ENCODE measurements at places on chromosomes 16 and 17. TPM values are rescaled to one million over a fixed set of nuclear protein-coding genes. Genes with fewer than 3 reads are reported as not detected.

DNA sequence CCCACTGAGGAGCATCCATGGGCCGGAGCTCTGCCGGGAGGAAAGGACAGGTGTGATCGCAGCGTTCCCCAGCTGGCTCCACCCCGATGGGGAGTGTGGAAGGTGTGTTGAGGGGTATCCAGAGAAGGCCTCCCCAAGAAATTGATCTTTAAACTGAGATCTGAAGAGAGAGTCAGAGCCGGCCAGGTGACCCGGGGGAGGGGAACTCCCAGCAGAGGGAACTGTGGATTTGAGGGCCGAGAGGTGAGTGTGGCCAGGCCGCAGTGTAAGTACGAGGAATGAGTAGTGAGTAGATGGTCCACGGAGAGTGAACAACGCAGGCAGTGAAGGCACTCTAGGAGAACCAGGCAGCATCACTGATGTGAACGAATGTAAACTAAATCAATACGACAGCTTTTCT lies 80.2 kb downstream of the RPTOR start:
- DNase-seq: no peak
- no peaks in the 10 kb centered on the region for H3K4me1 ChIP-seq
- H3K27ac ChIP-seq: no peak overlapping the region
- H3K27me3 ChIP-seq: no peaks in the 10 kb centered on the region
- H3K36me3 ChIP-seq: no peaks in the 10 kb centered on the region

- peaks cover 11% of the 10 kb centered on the region for H3K27me3 ChIP-seq
- no peak overlapping the region for H3K4me3 ChIP-seq
- H3K27ac ChIP-seq: no peak overlapping the region
These were observed 71.5 kb downstream of the TNFRSF13B start for GRCh38 chr17:16900288-16900882.

DNA sequence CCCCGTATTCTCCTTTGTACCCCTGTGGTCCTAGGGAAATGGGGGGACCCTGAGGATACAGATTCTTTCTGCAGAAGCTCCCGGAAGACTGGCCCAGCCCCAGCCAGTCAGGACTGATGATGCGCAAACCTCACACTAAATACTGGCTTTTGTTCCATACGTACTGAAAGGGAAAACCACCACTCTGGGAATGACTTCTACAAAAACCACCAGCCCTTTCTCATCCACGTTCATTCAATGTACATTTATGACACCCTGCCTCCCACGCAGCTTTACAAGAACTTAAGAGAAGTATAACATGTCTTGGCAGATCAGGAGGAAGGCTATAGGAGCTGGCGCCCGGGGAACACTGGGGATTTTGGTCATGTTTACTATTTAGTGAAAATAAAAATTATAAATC lies 70.6 kb downstream of the MARCHF10 start:
- H3K4me1 ChIP-seq: no peaks in the 10 kb centered on the region
- H3K27me3 ChIP-seq: no peaks in the 10 kb centered on the region
- no peak for DNase-seq
- H3K36me3 ChIP-seq: no peaks in the 10 kb centered on the region
- no peak overlapping the region for H3K4me3 ChIP-seq
- H3K27ac ChIP-seq: no peak overlapping the region

The CDH13 gene
- total RNA-seq: 21.1 TPM

GRCh38 chr17:73750975-73751374 lies 106.7 kb upstream of the SDK2 start:
- H3K36me3 ChIP-seq: no peaks in the 10 kb centered on the region
- H3K27me3 ChIP-seq: no peaks in the 10 kb centered on the region
- no peak overlapping the region for H3K4me3 ChIP-seq
- H3K27ac ChIP-seq: no peak overlapping the region
- no peak for DNase-seq

DNA sequence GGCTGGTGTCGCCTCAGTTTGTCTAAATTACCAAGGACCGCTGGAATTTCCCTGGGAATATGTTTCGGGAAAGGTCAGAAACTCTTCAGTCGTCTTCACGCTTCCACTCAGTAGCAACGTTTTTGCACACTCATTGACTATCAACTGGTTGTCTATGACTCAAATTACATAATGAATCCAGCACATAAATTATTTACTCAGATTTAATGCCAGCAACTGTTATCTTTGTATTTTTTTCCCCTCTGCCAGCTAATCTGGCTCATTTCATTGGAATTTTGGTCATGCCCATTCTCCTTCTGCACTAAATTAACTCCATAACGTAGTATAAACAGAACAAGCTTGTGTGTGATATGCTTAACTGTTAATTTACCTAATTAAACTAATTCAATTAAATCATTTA lies 372.7 kb upstream of the ZFHX3 start:
- DNase-seq: peak; percentile 9
- no peaks in the 10 kb centered on the region for H3K4me1 ChIP-seq
- no peak overlapping the region for H3K4me3 ChIP-seq

DNA sequence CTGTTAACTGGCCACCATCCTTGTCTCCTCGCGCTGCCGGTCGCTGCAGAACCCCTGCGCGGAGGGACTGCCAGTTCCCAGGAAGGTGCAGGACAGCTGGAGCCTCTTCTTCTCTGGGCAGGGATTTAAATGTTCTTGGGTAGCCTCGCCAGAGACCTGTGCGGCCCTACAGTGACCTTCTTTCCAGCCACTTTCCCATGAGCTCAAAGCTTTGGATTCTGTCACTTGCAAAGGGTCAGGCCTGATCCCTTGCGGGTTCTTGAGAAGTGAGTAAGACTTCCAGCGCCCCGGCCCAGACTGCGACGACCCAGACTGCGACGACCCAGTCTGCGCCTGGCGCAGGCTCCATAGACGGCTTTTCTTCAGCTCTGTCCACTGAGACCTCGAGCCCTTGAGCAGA lies 1.4 kb upstream of the SLFN5 start:
- no peaks in the 10 kb centered on the region for H3K36me3 ChIP-seq
- H3K27me3 ChIP-seq: no peaks in the 10 kb centered on the region
- no peak for DNase-seq
- no peak overlapping the region for H3K4me3 ChIP-seq
- H3K4me1 ChIP-seq: peaks cover 9% of the 10 kb centered on the region
- H3K27ac ChIP-seq: no peak overlapping the region

DNA sequence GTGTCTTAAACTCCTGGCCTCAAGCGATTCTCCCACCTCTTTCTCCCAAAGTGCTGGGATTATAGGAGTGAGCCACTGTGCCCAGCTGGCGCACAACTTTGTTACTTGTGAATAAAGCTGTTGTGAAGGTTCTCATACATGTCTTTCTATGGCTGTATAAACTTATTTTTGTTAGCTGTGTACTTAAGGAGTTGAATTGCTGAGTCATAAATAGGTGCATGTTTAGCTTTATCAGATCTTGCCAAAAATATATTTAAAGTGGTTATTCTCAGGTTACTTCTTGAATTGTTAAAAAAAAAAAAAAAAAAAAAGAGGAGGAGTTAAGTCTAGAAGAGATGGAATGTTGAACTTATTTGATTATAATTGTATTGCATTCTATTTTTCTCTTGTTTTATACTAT lies 47.6 kb upstream of the IRX3 start:
- no peak overlapping the region for H3K4me3 ChIP-seq
- H3K4me1 ChIP-seq: no peaks in the 10 kb centered on the region
- no peak overlapping the region for H3K27ac ChIP-seq
- H3K27me3 ChIP-seq: no peaks in the 10 kb centered on the region

DNA sequence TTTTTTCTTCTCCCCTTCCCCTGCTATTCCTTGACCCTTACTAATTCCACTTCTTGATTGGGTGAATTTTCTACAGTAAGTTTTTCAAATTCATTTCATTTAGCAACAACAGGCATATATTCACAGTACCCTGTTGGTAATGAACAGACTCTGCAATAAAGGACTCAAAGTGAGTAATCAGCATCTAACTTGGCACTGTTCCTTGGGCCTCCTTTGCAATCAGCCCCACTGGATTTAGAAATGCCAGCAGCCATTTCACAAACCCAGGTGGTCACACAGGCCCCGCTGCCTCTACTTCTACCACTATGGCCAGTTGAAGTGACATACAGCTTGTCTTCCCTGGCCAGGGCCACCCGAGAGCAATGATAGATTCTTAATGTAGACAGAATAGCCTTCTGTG lies 113.8 kb downstream of the CYB561 start:
- H3K36me3 ChIP-seq: no peaks in the 10 kb centered on the region
- H3K27ac ChIP-seq: no peak overlapping the region
- DNase-seq: peak; percentile 33
- H3K4me3 ChIP-seq: no peak overlapping the region
- no peaks in the 10 kb centered on the region for H3K27me3 ChIP-seq

The MYH1 gene
- not detected for total RNA-seq

The JPH3 gene
- not detected for total RNA-seq

- no peak overlapping the region for H3K4me3 ChIP-seq
- H3K27me3 ChIP-seq: no peaks in the 10 kb centered on the region
- H3K36me3 ChIP-seq: no peaks in the 10 kb centered on the region
- no peak overlapping the region for H3K27ac ChIP-seq
- no peak for DNase-seq
- H3K4me1 ChIP-seq: no peaks in the 10 kb centered on the region
These were observed 94.4 kb upstream of the CPHXL start for GRCh38 chr16:75820672-75821071.

DNA sequence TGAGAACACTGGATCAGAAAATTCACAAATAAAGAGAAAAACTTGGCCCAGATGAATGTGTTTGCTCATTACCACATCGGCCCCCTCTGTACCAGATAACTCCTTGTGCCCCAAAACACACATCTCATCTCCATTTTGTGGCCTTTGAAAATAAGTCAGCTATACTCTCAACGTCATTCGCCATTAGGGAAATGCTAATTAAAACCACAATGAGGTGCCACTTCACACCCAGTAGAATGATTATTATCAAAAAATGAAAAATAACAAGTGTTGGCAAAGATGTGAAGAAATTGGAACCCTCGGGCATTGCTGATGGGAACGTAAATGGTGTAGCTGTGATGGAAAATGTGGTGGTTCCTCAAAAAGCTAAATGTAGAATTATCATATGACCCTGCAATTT lies 34.6 kb upstream of the AKTIP start:
- H3K4me1 ChIP-seq: no peaks in the 10 kb centered on the region
- no peaks in the 10 kb centered on the region for H3K36me3 ChIP-seq
- H3K27ac ChIP-seq: no peak overlapping the region
- no peaks in the 10 kb centered on the region for H3K27me3 ChIP-seq

GRCh38 chr16:87648236-87648635 lies 45.9 kb downstream of the JPH3 start:
- no peak for DNase-seq
- H3K27me3 ChIP-seq: peaks cover 9% of the 10 kb centered on the region
- H3K27ac ChIP-seq: no peak overlapping the region
- H3K4me3 ChIP-seq: no peak overlapping the region

The LGALS9C gene
- total RNA-seq: not detected

- H3K4me1 ChIP-seq: no peaks in the 10 kb centered on the region
- no peak overlapping the region for H3K27ac ChIP-seq
- H3K36me3 ChIP-seq: no peaks in the 10 kb centered on the region
- H3K4me3 ChIP-seq: no peak overlapping the region
- peak; percentile 77 for DNase-seq
- peaks cover 2% of the 10 kb centered on the region for H3K27me3 ChIP-seq
These were observed 9.4 kb upstream of the TOM1L1 start for GRCh38 chr17:54891176-54891821.

The SUMO2 gene
- total RNA-seq: 122 TPM

- no peak for DNase-seq
- no peaks in the 10 kb centered on the region for H3K4me1 ChIP-seq
- no peak overlapping the region for H3K27ac ChIP-seq
- no peak overlapping the region for H3K4me3 ChIP-seq
These were observed 20.2 kb upstream of the TRIM37 start for GRCh38 chr17:59126809-59127417.

DNA sequence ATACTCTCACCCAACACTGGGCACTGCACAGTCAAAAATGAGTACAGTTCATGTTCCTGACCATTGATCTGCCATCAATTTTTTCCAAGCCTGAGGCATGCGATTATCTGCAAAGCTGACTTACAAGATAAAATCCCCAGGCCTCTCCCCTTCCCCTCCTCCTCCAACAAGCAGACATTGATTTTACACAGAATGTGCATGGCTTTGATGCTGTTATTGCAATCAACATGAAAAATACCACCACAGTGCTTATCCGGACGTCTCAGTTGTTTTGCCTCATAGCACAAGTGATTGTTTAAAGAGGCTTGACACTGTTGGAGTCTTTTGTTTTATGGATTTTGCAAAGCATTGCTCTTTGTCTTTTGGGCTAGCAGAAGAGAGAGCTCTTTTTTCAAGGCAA lies 163.8 kb downstream of the TOX3 start:
- no peaks in the 10 kb centered on the region for H3K4me1 ChIP-seq
- no peaks in the 10 kb centered on the region for H3K27me3 ChIP-seq

The TMEM114 gene
- total RNA-seq: not detected

DNA sequence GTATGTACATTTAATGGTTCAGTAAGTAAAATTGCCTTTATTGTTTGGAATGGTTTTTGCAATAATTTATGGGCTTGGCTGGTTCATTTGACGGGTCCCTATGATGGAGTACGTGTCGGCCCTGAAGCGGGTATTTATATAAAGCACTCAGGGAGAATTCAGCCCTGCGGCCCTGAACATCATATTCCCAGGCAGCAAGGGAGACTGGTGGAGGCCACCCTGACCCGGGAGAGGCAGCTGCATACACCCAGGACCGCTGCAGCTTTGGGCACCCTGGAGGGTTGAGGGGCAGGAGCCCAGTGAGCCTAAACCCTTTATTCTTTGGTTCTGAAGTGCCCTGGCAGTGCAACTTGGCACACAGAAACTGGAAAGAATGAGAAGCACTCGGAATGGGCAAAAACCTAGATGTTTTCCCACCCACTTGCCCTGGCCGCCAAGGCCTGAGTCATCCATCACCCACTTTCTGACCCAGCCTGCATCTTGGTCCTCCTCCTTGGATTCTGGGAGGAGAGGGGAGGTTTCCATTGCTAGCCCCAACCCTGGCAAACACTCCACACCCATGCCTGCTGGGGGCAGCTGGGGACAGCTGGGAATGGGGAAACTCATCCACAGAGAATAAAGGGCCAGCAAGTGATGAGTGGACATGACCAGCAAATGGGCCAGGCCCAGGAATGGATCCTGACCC lies 162.2 kb upstream of the TNRC6C start:
- DNase-seq: no peak
- H3K4me3 ChIP-seq: no peak overlapping the region
- no peaks in the 10 kb centered on the region for H3K4me1 ChIP-seq
- H3K36me3 ChIP-seq: no peaks in the 10 kb centered on the region
- H3K27ac ChIP-seq: no peak overlapping the region
- no peaks in the 10 kb centered on the region for H3K27me3 ChIP-seq

The CES1 gene
- total RNA-seq: 41.1 TPM

The CDRT15 gene
- not detected for total RNA-seq

GRCh38 chr16:1200014-1200627 lies 24.9 kb downstream of the TPSG1 start:
- H3K27ac ChIP-seq: no peak overlapping the region
- H3K4me3 ChIP-seq: no peak overlapping the region
- no peaks in the 10 kb centered on the region for H3K27me3 ChIP-seq
- no peak for DNase-seq
- H3K4me1 ChIP-seq: no peaks in the 10 kb centered on the region
- H3K36me3 ChIP-seq: no peaks in the 10 kb centered on the region

DNA sequence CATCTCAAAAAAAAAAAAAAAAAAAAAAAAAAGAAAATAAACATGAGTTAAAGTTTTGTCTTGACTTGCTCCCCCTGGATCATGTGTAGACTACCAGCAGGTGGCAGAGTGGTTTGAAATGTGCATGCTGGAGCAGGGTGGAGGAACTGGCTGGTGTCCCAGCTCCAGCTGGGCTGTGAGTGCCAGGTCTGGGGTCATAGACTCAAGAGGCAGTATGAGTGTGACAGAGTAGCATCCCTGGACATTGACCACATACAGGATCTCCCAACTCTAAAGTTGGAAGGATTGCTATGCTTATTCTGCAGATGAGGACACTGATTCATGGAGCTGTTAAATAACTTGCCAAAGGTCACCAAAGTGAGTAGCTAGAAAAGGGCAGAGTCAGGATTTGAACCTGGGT lies 198.0 kb upstream of the MPHOSPH6 start:
- peak; percentile 9 for DNase-seq
- no peaks in the 10 kb centered on the region for H3K36me3 ChIP-seq
- H3K4me1 ChIP-seq: no peaks in the 10 kb centered on the region
- H3K27ac ChIP-seq: no peak overlapping the region
- no peak overlapping the region for H3K4me3 ChIP-seq
